ENCODE measurements at places on chromosomes 7 and 10.

DNA sequence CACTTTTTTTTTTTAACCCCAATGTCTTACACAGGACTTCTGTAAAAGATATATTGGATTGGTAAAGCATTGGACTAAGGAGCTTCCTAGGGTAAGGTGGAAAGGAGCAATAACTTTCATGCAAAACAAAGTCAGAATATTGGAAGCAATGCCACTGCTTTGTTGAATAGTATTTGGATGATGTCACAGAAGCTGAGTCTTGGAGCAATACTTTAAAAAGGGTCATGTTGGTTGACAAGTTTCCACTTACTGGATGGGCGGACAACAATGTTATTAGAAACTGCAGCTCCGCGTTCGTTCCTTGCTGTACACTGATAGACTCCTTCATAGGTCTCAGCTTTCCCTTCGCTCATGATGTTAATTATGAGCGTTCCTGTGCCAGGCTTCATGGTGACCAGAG is 101.9 kb upstream of the LAMB4 start:
- DNase-seq, result no peak

DNA sequence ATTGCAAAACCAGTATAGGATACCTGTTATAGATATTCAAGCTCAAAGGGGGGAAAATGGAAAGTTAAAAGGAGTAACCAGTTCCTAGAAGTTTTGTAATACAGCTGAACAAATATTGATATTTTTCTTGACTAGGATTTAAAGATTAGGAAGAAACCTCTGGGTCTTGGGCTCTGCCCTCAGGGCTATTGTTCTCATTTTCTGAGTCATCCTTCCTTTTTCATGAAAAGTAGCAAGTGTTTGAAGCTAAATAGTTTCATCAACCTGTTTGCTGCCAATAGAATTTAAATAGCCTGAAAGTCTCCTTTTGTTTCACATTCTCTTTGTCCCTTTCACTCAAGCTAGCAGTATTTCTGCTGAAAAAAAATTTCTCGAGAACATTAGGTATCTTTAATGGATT is 1061.1 kb upstream of the GHITM start:
- no peak for DNase-seq

GRCh38 chr7:79403879-79404278 is 49.6 kb downstream of the MAGI2 start:
- no peak for DNase-seq

DNA sequence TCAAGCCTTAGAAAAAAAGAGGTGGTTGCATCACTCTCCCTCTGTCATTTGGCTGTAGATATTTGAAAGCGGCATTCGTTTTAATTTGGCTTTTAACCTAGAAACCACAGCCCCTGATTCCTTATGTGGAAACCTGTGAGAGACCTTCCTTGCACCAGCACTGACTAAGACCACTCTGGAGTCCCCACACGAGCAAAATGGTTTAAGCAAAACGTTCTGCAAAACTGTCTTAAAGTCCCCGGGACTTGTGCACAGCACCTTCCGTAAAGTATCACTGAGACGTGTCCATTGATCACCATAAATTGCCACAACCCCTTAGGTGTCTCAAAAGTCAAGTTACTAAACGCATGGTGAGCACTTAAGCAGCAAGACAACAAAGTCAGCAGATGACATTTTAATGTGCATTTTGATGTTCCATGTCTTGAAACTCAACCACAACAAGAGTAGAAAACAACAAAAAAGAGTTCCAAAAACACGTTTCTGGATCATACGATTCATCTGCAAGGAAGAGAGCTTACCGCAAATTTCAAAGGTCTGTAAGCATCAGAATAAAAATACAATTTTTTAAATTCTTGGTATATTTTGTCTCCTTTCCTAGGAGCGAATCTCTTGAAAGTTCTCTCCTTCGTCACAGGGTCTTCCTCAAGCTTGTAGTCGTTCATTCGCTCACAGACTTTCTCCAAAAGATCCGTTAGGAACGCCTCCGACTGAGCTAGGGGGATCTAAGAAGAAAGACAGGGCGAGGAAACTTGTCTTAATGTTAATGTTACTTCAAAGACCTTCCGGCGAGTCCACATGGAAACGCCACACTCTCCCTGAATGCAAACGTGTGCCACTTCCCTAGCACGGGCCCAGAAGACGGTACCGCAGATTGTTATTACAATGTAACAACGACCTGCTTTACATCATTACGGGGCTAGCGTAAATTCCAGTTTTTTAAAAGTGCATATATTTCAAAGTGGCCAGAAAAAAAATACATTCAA is 37.7 kb downstream of the CNPY1 start:
- no peak for DNase-seq

- DNase-seq, result no peak
These were observed 91.7 kb upstream of the PDGFA start for GRCh38 chr7:611281-611810.

- DNase-seq, result no peak
These were observed 31.0 kb downstream of the SBDS start for GRCh38 chr7:66964411-66964810.

- DNase-seq, result no peak
These were observed 110.5 kb downstream of the PAXIP1 start for GRCh38 chr7:154892459-154892858.

GRCh38 chr7:66741710-66742049 is 1.1 kb downstream of the RABGEF1 start:
- no peak for DNase-seq

DNA sequence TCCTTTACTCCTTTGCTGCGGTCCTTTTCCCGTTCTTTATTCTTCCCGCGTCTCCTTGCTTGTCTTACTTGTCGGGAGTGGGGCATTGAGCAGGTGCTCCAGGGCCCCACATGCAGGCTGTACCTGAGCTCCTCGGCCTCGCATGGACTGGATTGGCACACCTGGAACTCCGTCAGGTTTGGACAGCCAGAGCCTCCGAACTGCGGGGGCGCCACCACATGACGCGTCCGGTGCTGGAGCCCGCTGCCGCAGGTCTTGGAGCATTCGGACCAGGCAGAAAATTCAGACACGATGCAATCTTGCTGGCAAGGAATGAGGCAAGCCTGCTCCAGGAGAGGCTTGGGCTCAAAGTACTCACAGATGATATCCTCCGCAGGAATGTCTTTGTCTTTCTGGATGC is 195.7 kb downstream of the THSD7A start:
- no peak for DNase-seq

GRCh38 chr7:34451923-34452322 is 206.1 kb upstream of the NPSR1 start:
- DNase-seq, result no peak
